ENCODE measurements at places on chromosomes 16 and 17.

DNA sequence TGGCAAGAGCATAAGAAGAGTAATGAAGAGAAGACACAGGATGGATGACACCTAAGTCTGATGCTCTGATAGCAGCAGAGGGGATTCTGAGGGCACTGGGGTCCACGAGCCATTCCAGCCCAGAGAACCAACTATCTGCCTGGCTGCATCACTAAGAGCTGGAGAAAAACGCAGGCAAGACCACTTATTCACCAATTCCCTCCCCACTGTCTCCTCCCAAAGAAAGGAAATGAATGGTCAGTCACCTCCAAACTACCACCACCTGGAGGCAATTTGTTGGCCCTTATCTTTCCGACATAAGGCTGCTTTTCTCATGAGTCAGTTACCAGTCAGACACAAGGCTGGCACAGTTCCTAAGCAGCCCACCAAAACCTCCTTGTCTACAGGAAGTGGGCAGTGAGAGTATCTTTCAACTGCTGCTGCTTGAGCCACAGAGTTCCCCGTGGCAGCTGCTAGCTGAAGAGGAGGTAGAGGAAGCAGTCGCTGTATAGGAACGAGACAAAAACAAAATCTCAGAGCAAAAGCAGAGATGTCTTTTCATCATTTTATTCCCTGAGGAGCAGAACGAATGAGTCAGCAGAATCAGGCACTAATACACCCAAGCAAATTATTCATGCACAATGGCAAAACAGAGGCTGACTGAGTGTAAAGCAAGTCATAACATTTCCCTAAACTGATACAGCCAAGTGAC, 111.1 kb downstream of the SMG6 start:
- no peak for DNase-seq

GRCh38 chr16:85736921-85737320, 14.0 kb downstream of the C16orf74 start:
- no peak for DNase-seq

GRCh38 chr17:66747578-66748275, 87.2 kb upstream of the CACNG5 start:
- DNase-seq = no peak

DNA sequence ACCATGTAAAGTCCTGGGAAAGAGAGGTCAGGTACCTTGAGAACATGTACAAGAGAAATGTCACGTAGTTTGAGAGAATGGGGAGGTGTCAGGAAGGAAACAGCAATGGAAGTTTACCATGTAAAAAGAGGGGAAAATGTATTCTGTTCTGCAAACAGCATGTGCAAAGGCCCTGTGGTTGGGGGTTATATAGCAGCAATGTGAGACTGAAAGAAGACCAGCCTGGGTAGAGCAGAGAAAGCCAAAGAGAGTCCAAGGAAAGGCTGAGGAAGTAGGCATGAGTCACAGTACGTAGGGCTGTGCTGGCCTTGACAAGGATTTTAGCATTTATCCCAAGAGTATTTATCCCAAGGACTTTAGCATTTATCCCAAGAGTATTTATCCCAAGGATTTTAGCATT, 141.3 kb upstream of the CACNG3 start:
- DNase-seq = no peak

DNA sequence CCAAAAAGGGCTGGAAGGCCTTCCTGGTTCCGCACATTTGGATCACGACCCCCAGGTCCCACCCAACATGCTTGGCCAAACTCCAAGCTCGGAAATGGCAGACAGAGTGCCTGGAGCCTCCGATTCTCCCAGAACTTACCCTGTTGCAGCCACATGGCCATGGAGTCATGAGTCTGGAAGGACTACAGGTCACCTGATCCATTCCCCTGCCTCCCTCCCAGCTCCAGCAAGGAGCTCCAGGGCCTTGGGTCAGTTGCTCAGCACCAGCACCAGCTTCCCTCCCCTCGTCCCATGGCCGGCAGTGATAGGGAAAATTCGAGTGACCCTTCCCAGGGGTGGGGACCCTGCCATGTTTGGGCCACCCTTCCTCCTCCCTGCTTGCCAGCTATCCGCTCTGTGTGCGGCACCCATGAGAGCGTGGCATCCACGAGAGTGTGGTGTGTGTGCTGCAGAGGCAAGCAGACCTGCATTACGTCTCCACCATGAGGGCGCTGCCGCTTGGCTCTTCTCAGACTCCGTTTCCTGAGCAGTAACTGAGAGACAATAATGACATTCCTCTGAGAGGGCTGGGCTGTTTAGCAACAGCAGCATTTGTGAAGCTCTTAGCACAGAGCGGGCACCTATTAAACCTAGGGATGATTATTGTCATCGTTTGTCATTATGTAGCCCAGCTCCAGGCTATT, 21.3 kb upstream of the RPL38 start:
- DNase-seq = no peak

- no peak for DNase-seq
Observed at GRCh38 chr16:17940584-17941364, 395.8 kb downstream of the NPIPA8 start.

DNA sequence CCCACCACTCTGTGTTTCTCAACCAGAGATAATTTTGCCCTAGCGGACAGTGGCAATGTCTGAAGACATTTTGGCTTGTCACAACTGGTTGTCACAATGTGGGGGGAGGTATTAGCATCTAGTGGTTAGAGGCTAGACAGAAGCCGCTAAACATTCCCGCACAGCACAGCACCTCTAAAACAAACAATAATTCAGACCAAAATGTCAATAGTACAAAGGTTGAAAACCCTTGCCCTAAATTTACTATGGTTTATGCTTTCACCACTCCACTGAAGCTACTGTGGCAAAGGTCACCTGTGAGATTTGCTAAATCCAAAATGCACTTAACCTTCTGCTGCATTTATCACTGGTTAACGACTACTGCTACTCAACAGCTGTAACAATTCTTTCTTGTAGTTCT, 14.1 kb downstream of the NUP88 start:
- DNase-seq = no peak

DNA sequence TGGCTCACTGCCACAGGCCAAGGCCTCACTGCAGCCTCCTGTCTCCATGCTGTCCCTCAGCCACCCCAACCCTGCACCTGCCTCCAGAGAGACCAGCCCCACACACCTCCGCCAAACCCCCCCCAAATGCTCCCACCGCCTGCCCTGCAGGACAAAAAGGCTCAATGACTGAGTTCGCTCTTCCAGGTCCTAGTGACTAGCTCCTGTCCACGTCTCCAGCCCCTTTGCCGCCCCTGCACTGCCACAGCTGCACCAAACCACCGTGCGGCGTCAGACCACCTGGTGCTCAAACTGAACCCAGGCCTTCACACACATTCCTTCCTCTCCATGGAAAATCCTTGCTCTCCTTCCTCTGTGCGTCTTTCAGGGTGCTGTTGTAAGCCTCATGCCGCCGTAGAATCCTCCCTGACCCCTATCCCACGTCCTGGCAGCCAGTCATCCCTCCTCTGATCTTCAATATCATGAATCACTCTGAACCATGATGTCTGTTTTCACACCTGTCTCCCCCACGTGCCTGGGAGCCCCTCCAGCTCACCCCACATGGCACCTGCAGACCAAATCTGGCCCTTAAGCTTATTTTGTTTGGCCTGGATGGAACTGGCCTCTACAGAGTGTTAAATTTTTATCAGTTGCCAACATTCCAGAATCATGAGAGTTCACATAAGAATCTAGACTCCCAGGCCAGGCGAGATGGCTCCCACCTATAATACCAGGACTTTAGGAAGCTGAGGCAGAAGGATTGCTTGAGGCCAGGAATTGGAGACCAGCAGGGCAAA, 4.3 kb upstream of the GSG1L start:
- no peak for DNase-seq

GRCh38 chr17:10731408-10731879, 1.6 kb upstream of the TMEM220 start:
- no peak for DNase-seq

GRCh38 chr16:79618692-79619050, 18.1 kb upstream of the MAF start:
- no peak for DNase-seq

DNA sequence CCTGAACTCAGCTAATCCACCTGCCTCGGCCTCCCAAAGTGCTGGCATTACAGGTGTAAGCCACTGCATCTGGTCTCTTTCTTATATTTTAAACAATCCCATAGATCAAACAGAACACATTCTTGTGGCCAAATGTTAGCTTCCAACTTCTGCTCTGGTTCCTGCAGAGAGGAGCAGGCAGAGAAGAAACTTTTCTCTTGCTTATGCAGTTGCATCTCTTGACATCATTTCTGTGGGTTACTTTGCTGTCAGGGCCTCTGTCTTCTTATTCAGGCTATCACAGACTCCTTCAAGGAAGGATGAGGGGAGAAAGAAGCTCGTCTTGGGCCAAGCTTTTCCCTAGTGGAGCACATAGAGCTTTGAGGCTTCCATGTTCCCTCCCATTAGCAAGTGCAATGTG, 7.8 kb downstream of the HSD17B2 start:
- no peak for DNase-seq
